Activated effector memory CD4-positive, alpha-beta T cell treated with Interleukin-2 at 50 U/mL for 16 hours (primary cell): ENCODE measurements at places on chromosomes 13 and 19.

DNA sequence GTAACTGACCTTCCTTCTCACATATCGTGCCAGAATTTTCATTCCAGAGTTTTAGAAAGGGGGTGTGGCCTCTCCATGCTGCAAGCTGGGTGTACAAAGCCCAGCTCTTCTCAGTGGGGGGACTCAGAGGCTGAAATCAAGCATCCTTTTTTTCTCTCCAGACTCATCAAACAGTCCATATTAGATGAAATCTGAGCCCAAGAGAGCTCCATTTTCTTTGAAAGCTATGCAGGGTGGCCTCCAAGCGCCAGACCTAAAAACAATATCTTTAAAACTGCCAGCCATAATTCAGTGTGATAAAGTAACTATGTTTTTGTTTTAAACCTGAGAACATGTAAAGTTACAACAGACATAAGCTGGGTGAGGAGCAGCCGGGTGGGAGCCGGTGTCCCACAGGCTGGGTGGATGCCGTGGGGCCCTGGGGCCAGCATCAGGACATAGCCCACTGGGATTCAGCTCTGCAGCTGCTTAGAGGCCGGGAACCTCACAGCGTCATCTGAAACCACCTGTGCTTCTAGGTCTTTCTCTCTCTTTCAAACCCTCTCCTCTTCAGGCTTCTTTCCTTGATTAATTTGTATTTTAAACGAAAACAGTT is 249.2 kb downstream of the ZNF536 start:
- DNase-seq: no peak

DNA sequence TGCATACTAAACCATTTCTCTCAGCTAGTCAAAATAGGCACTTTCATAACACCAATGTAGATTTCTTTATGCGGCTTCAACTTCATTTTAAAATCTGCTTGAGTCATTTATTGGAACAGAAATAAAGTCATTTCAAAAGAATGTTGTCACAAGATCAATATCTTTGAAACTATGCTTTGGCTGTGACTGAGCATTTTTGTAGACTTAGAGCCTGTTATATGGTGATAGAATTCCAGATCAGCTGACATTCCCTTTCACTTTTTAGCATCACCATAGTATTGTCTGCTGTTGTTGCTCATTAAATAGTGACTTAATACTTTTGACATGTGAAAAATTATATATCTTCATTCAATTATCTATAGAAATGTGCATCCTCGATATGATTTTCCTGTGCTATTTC is 279.2 kb upstream of the PRR20A start:
- no peak for DNase-seq

- no peak for DNase-seq
Measured at GRCh38 chr13:98685146-98685545, 67.3 kb downstream of the SLC15A1 start.

- DNase-seq: no peak
Measured at GRCh38 chr19:40813182-40813581, 14.2 kb downstream of the EGLN2 start.

- no peak for DNase-seq
Measured at GRCh38 chr19:54081032-54081431, at the start of gene TARM1. TARM1 (minus strand) TSS chr19:54081365; CDS start chr19:54081340, 25 bp downstream.

DNA sequence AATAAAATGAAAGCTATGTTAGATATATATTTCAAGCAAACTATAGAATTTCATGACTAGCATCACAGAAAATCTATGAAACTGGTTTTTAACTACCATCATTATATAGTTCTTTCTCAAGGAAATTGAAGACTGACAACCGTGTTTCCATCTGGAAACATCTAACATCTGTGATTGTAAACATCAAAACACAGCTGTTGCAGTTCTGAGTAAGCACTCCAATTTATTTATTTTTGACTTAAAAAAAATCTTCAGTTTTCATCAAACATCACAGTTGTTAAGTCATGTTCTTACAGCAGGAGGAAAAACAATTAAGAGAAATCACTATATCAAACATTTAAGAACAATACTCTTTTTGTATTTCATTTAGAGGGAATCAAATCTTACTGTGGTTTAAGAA is 1653.0 kb upstream of the MIR17HG start:
- no peak for DNase-seq

DNA sequence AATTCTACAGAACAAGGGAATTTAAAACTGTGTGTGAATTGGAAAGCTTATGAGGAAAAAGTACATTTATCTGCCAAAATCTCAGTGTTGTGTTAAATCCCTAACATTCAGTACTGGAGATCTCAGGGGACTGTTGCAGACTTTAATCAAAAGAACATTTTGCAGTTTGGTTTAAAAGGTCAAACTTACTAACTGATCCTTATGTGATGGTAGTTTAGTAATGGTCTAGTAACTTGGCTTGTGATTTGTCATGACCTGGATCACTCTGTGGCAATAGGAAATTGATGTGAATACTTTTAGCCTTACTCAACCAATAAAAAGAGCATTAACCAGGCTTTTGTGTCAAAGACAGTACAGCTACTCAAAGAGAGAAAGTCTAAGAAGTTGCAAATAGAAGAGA is 862.1 kb upstream of the MIR17HG start:
- DNase-seq: no peak
